Kidney epithelial cell (primary cell): ENCODE measurements at places on chromosomes 7 and 10. TPM values are rescaled to one million over a fixed set of nuclear protein-coding genes. Genes with fewer than 3 reads are reported as not detected.

SPDYE2B gene
- total RNA-seq: not detected in 2 replicates

GRCh38 chr10:19048891-19049290 lies 290 bp downstream of the MALRD1 start:
- DNase-seq: no peak

GRCh38 chr7:28573059-28573553 lies 160.8 kb downstream of the CREB5 start:
- no peak for DNase-seq

FRMD4A gene
- total RNA-seq: 27.4 and 28.2 TPM in 2 replicates

SH2D4B gene
- total RNA-seq: not detected in 2 replicates

FRAT1 gene
- total RNA-seq: 2.4 and 2.6 TPM in 2 replicates

DNA sequence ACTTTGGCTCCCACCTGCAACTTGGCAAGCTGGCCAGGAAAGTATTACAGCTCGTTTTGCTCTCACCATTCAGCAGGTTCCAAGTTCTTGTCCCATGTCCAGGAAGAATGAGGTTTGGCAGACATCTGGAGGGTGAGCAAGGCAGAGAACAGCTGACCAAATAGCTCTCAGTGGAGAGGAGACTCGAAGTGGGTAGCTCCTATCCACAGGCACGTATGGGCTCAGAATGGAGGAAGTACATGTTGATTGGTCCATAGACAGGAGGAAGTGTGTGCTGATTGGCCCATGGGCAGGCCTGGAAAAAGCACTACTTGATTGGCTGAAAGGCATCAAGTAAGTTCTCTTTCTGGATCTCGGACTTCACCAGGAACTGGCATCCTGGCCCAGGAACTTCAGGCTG lies 3.0 kb upstream of the NCAPG2 start:
- no peak for DNase-seq

DNA sequence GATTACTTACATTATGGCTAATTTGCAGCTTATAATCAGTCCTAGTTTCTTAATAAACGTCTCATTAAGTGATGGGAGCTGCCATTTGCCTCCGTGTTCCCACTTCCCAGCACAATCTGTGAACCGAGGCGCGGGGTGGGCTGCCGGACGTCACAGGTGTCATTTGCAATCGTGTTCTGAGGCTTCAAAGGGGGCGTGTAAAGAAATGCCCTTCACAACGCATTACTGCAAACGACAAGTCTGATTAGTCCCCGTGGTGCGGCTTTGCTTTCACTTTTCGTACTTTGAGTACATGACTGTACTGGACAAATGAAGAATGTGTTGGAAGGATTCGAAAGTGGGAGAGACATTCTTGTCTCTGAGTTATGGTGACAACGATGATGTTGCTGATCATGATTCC lies 614.2 kb upstream of the ADARB2 start:
- no peak for DNase-seq

- DNase-seq: no peak
These were observed 69.6 kb downstream of the PKD1L1 start for GRCh38 chr7:47878662-47879061.

CRYGN gene
- total RNA-seq: 0.84 and 2.1 TPM in 2 replicates

DNA sequence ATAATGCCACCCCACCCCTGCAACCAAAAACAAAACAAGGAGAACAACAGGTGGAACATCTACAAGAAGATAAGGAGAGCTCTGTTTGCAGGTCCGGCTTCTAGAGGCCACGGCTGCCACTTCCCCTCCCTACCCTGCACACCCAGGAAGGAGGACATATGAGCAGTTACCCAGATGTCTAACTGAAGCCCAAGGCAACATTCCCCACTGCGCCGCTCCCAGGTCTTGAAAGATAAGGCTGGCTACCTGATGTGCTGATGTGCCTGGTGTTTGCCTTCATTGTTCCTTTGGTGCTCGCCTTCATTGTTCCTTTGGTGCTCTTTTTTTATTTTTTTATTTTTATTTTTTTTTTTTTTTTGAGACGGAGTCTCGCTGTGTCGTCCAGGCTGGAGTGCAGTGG lies 21.0 kb downstream of the HPS6 start:
- no peak for DNase-seq

ACTR1A gene
- total RNA-seq: 151 and 165 TPM in 2 replicates

DNA sequence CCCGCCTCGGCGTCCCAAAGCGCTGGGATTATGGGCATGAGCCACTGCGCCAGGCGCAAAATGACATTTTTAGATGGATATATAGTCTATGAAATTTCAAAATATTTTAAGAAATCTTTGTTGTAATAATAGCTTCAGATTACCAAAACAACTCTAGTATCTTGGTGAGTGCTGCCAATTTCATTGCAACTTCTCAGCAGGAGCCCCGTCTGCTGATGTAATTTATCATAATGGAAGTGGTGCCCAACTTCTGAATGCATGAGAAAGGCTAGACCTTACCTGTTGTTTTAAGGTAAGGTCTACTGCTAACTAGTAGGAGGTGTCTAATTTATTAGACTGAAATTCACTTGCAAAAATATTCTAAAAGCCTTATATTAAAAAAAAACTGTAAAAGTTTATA lies 20.0 kb downstream of the PDSS1 start:
- DNase-seq: no peak

DNA sequence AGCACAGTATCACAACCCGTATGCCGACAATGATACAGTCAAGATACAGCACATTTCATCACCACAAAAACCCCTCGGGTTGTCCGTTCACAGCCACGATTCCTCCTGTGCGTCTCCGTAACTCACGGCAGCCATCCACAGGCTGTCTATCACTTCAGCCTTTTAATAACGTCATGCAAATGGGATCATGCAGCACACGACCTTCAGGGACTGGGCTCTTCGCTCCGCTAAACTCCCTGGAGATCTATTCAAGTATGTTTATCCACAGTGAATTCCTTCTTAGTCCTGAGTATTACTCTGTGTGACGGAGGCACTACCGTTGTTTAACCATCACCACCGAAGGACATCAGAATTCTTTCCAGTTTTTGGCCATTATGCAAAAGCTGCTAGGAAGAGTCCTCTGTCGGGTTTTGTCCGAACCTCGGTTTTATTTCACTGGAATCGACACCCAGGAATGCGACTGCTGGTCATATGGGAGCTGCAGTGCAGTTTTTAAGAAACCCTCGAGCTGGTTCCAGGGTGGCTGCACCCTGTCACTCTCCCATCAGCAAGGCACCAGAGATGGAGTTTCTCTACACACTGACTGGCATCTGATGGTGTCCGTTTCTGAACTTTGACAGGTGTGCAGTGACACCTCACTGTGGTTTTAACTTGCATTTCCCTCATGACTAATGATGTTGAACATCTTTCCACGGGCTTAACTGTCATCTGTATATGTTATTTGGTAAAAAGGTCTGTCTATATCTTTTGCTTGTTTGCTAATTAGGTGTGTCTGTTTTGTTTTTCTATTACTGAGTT lies 193.6 kb downstream of the MAD1L1 start:
- DNase-seq: no peak

KEL gene
- not detected in 2 replicates for total RNA-seq

ZNF727 gene
- 0.14 TPM in 1 of 2 replicates, not detected in the other for total RNA-seq

DNA sequence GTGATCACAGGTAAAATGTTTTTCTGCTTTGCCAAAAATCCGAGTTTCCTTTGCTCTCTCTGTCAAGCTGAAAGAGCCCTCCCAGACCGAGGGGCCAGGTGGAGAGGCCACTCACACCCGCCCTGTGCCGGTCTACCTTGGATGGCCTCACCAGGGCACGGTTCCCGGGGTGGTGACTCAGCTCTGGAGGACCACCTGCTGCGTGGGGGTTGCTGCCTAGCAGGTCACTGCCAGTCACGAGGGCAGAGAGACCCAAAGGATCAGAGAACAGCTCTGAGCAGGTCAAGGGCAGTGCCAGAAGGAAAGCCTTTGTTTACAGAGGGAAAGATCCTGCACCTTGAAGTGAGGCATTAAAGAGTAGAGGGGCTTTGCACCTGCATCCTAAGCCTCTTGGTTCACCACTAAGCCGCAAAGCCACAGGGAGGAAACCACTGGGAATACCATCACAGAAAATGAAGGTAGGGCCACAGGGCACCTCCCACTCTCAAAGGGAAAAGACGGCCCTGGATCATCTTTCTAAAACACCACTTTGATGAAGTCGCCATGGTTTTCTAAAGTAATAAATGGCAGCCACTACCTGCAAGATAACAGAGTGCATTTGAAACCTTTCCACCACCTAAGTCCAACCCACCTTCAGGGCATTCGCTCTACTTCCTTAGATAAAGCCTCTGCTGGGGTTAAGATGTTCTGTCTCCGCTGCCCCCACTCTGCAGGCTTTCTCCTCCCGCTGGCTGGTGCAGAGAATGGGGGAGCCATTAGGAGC lies 160.3 kb upstream of the KLF14 start:
- no peak for DNase-seq

DNA sequence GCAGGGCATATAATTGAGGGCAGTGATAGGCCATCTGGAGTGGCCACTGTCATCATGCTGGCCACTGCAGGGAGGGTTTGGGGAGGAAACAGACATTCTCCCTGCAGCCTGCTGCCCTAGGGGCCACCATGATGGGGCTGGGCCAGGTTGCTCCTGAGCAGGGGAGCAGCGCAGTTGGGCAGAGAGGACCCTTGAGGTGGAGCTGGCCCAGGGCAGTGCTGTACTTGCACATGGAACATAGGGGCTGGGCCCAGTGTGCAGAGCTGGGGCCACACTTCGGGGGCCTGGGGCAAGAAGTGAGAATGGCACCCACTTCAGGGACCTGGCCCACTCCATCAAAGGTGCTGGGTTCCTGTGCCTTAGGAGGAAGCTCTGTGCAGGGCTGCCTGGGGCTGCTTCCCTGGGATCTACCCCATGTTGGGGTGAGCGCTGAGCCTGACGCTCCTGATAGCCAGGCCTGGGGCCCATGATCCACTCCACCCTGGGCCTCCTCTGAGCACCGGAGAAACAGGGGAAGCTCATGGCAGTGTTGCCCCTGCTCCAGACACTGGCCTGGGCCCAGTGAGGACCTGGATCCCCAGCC lies 21.3 kb upstream of the NUB1 start:
- no peak for DNase-seq

DNA sequence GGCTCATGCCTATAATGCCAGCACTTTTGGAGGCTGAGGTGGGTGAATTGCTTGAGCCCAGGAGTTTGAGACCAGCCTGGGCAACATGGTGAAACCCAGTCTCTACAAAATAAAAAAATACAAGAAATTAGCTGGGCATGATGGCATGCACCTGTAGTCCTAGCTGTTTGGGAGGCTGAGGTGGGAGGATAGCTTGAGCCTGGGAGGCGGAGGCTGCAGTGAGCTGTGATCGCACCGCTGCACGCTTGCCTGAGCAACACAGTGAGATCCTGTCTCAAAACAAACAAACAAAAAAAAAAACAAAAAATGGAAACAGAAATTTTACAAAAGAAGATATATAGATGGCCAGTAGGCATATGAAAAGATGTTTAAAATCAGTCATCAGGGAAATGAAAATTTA lies 57.1 kb downstream of the PTEN start:
- DNase-seq: no peak

DNA sequence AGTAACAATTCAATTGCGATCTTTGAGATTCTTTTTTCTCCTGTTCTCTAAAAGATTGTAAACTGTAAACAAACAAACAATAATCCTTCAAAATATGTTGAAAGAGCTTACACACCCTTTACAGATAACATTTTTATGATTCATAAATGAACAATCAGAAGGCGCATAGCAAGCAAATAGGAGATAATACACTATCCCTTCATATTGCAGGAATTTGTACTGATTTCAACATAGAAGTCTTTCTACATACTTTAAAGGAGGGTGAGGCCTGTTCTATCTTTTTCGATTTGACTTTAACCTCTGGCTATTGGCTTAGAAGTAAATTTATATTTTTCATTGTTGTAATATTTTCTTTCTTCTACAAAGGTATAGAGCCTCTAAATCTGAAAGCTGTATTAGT lies 57.2 kb downstream of the TFEC start:
- no peak for DNase-seq

DNA sequence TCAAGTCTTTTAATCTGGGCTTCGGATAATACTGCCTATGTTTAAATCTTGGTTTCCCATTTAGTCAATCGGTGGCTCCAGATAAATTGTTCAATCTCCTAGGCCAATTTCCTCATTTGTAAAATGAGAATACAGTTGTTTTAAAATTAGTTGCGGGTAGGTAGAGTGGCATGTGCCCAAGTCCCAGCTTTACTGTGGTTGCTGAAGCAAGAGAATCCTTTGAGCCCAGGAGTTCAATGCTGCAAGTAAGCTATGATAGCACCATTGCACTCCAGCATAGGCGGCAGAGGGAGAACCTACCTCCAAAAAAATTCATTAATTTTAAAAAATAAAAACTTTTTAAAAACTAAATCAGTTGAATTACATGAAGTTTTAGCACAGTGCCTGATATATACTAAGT lies 7.3 kb downstream of the RNF216 start:
- DNase-seq: no peak

DNA sequence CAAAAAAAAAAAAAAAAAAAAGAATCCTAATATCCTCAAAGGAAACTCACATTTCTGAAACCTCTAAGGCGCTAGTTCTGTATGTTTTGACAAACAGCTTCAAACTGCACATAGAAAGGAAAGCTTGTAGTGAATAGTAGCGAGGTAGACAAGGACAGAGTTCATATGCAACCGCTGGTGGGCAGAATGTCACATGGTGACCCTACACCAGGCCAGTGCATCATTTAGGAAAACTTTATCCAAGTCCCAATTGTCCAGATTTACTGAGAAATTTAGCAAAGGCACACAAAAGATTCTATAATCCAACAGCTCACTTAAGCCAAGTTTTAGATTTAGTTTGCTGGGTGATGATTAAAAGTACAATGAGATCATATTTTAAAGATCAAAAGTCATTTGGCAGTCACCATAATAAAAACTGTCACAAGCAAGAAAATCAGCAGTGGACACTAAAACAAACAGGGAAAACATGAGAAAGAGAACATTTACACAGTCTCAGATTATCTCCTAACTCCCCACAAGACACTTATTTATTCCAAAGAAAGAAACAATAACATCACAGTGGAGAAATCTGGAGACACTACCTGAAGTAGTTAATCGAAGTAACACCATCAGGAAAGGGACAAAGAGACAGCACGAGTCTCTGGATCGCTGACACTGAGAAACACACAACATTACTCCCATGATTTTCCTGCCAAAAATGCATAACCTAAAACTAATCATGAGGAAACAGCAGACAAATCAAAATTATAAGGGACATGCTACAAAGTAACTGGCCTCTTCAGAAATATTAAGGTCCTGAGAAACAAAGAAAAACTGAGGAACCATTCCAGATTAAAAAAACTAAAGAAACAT lies 20.2 kb downstream of the FAM204A start:
- DNase-seq: no peak

PON1 gene
- total RNA-seq: not detected in 2 replicates
